Chondrocyte (in vitro differentiated cells): ENCODE measurements at places on chromosomes 5 and 9. TPM values are rescaled to one million over a fixed set of nuclear protein-coding genes. Genes with fewer than 3 reads are reported as not detected.

- DNase-seq = no peak
Observed at GRCh38 chr5:54845567-54845941, 139.8 kb downstream of the ESM1 start.

DNA sequence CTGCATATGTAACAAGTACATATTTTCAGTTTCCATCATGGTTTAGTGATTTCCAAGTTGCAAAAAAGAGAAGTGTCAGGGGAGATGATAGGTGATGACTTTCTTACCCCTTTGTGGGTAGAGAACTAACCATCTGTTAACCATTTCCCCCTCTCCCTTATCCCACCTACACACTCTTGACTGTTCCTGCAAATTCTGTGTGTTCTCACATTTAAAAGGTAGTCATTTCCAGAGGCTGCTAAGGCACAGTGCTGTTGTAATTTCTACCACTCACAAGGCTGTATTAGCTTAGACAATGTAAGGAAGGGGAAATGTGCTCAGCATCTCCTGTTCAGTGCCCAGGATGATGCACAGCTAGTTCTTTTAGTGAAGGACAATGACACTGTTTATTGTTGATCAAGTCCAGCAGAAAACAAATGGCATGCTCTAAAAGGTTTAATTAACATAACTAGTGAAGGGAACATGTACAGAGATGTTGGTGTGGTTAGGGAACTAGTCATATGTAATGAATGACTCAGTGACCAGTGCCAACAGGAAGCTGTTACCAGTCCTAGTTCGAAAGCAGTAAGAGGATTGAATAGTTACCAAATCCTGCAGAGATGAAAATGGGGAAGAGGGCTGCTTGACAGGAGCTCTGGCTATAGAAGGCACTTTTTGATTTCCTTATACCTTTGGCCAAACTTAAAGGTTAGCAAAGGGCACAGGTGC is 165.1 kb downstream of the PLK2 start:
- DNase-seq = no peak

DNA sequence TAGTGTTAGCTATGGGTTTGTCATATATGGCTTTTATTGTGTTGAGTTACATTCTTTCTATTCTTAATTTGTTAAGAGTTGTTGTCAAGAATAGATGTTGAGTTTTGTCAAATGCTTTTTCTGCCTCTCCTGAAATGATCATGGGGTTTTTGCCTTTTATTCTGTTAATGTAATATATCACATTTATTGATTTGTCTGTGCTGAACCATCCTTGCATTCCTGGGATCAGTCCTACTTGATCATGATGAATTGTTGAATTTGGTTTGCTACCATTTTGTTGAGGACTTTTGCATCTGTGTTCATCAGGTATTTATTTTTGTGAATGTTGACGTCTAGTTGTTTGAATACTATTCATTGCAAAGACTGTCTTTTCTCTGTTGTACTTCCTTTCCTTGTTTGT is 23.9 kb downstream of the RIC1 start:
- no peak for DNase-seq

DNA sequence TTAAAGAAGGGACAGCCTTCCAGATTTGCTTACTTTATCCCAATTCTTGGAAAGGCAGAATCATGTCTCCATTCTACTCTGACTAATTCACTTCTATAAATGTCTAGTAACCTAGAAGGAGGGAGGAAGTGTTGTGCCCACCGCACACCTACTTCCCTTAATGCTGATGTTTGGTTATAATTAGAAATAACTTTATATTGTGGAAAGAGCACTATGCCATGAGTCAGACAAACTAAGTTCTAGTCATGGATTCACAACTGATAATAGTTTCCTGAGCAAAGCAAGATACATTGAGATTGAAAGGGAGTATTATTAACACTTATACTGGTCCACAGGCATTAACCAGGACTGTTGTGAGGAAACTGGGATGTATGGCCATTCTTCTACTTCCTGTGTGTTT is 345.9 kb upstream of the RPS23 start:
- DNase-seq = no peak

DNA sequence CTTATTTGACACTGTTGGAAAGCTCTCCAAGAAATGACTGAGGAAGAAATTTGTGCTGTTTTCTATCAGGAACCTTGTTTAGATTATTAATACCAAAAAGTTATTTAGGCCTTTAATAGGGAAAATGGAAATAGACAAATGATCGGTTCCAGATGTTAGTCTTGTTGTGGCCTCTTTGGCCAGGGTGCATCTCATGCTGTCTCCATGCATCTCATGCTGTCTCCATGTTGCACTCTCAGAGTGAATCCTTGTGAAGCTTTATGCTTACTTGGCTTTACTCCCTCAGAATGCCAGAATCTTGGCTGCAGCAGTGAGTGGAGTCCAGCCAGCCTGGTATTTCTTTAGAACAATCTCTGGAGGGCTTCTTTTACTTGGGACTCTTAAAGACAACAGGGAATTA is 185.5 kb downstream of the ARHGAP26 start:
- DNase-seq = no peak

NTNG2 gene
- 3.0 to 4.8 TPM (median 3.4 TPM) in 3 replicates for total RNA-seq

- DNase-seq = no peak
Observed at GRCh38 chr9:108439947-108440346, 415.8 kb downstream of the ACTL7B start.

GRCh38 chr9:9799287-9799686 is 813.5 kb downstream of the PTPRD start:
- no peak for DNase-seq

DNA sequence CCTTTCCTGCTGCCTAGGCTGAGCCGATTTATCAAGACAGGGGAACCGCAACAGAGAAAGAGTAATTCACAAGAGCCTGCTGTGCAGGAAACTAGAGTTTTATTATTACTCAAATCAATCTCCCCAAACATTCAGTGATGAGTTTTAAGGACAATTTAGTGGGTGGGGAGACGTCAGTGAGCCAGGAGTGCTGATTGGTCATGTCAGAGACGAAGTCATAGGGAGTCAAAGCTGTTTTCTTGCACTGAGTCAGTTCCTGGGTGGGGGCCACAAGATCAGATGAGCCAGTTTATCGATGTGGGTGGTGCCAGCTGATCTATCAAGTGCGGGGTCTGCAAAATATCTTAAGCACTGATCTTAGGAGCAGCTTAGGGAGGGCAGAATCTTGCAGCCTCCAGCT is 19.0 kb downstream of the SNX24 start:
- no peak for DNase-seq

- no peak for DNase-seq
Observed at GRCh38 chr5:113531481-113532159, 18.1 kb downstream of the YTHDC2 start.

- DNase-seq = no peak
Observed at GRCh38 chr9:71638627-71639026, 129.7 kb downstream of the CEMIP2 start.

- peak; percentile 15 for DNase-seq
Observed at GRCh38 chr5:134510970-134511795, 14.3 kb upstream of the JADE2 start.

DNA sequence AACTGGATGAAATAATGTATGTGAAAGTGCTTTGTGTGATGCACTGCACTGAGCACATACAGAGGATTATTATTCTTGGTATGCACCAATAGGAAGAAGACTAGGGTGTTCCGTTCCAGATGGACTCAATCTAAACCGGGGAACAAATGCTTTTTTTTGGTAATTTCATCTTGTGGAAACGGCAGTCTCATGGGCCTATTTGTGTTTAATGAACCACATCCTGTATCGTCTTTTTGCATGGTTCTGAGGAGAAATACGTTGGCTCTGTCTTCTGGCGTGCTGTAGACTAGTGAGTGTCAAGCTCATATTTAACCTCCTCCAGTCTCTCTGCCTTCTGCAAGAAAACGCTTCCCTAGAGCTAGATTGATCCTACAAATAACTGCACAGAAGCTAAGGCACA is 30.0 kb downstream of the TRIM32 start:
- no peak for DNase-seq

GRCh38 chr5:137605411-137605810 is 106.3 kb upstream of the SPOCK1 start:
- no peak for DNase-seq

AIF1L gene
- 4.1 to 33.1 TPM (median 30.1 TPM) in 3 replicates for total RNA-seq

C5orf52 gene
- not detected in 3 replicates for total RNA-seq

KIAA1958 gene
- total RNA-seq = 3.1 to 4.4 TPM (median 3.8 TPM) in 3 replicates

- no peak for DNase-seq
Observed at GRCh38 chr5:107669096-107670031, 1.4 kb downstream of the EFNA5 start.
